ENCODE measurements at places on chromosomes 1 and 21. TPM values are rescaled to one million over a fixed set of nuclear protein-coding genes. Genes with fewer than 3 reads are reported as not detected.

The FCRL5 gene
- total RNA-seq, result not detected

The PPIAL4G gene
- not detected for total RNA-seq

The SPATA45 gene
- total RNA-seq, result not detected

The C4BPB gene
- 1.6 TPM for total RNA-seq

The KCNQ4 gene
- 0.18 TPM for total RNA-seq

The CFAP74 gene
- 0.08 TPM for total RNA-seq

Measured in A549 treated with CORT108297 at 1 μM for 4 hours (cell line).